Right ventricle myocardium superior (tissue), 1 donor: ENCODE measurements at places on chromosomes 7 and 10. TPM values are rescaled to one million over a fixed set of nuclear protein-coding genes. Genes with fewer than 3 reads are reported as not detected.
A peak's percentile ranks its signal among the peaks of the same experiment; 100 is the strongest.

DNA sequence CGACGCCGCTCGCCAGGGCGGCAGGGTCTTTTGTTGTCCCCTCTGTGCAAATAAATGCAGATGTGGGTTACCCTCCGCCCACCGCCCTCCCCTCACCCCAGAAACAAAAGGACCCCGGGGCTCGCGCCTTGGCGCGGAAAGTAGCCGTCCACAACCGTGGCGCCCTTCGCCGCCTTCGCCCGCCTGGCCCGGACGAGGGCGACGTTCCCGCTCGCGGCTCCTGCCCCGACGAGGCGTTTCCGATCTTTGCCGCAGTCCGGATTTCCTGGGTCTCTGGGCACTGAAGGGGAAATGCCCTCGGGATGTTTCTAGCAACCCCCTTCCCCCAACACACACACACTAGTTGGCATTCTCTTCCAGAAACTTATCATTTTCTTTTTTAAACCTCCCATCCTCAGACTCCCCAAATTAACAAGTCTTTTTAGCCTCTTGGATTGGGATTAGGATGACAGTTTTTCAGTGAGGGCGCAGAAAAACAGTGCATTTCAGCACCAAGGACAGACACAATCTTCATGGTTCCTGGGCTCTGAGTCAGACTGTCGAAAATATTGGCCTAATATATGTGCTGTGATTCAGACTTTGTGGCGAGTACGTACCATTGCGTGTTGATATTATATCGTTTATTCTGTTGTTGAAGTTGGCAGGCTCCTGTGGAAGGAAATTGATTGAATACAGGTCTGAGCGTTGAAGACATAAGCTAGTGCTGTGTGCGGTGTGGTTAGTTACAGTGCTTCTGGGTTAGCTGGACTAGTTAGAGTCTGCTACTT, 771 bp downstream of the PHYHIPL start:
- no peak for DNase-seq

- no peak for DNase-seq
These were observed 36.2 kb downstream of the WBP1L start for GRCh38 chr10:102779680-102780526.

GRCh38 chr7:47551668-47552440, 30.1 kb downstream of the TNS3 start:
- peak; percentile 77 for DNase-seq

DNA sequence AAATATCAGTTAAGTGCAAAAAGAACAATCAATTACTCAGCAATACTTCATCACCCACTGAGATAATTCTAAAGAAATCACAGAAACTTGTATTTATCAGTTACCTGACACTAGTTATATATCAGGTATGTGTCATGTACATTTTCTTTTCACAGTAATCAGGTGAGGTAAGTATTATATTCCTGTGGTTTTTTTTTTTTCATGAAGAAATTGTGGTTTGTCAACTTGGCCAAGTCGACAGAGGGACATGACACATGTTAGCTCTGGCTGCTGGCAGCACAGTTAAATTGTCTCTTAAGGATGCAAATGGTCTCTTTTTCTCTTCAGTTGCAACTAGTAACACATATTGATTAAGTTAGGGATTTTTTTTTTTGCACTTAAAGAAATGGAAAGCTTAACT, 13.7 kb upstream of the GPR141 start:
- DNase-seq: no peak

DNA sequence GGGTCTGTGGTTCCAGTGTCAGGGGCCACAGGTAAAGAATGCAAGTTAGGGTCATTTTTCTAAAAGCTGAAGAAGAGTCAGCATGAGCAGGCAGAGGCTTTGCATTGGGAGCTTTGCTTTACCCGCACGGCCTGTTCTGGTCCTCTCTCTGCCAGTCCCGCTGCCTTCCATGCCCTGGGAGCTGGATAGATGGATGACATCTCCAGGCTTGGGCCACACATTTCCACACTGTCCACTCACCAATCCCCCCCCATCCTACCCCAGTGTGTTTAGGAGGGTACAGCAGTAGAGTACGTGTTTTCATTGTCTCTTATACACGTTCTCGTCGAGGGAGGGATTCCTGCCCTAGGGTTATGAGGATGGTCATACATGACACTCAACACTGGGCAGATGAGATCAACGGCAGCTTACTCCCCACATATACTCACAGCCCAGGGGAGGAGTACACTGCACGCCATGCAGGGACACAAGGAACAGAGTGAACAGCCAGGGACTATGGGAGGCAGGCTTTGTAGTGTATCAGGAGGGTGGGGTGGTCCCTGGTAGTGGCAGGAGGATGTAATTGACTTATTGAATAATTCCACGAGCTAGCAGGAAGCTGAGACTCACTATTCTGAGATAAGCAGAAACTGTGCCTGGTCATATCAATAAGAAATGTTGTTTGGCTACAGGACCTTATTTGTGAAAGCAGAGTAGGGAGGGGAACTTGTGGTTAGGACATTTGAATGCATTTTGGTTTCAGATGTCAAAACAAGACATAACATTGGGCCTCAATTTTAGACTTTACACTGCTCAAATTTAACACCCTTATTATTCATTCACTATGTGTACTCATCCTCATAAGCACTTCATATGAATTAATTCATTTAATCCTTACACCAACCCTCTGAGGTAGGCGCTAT, 36.6 kb downstream of the PLPP4 start:
- no peak for DNase-seq

The AIFM2 gene
- 20.2 TPM for total RNA-seq

DNA sequence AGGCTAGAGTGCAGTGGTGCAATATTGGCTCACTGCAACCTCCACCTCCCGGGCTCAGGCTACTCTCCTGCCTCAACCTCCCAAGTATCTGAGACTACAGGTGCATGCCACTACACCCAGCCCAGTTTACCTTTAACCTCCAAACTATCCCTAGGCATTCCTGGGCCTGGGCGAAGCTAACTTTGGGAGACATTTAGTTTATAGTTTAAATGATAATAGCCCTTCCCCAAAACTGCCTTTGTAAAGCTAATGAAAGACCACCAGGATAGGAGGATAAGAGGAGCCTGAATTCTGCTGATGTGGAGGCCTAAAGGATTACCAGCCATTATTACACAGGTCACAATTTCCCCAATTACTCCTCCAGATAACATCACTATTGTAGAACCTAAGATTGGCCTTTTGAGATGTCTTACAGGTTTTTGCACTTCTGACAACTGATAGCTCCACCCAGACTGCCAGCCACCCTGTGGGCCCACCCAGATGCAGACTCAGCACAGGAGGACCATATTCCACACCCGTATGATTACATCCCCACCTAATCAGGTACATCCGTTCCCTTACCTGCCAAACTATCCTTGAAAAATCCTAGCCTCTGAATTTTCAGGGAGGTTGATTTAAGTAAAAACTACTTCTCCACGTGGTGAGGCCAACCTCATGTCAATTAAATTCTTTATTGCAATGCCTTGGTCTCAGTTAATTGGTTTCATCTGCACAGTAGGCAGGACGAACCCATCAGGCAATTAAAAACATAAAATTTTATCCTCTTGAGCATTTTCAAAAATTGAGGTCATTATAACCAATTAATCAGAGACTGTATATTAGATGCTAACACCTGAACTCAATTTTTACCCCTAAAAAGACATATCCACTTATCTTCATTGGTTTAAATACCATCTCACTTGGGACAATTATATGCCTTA, 62.3 kb upstream of the TMEM254 start:
- DNase-seq: no peak

The AMZ1 gene
- 0.08 TPM for total RNA-seq

The ERV3-1 gene
- 6.3 TPM for total RNA-seq

The AGMO gene
- 0.35 TPM for total RNA-seq

- no peak for DNase-seq
These were observed 96.9 kb upstream of the PLXDC2 start for GRCh38 chr10:19719284-19719683.

DNA sequence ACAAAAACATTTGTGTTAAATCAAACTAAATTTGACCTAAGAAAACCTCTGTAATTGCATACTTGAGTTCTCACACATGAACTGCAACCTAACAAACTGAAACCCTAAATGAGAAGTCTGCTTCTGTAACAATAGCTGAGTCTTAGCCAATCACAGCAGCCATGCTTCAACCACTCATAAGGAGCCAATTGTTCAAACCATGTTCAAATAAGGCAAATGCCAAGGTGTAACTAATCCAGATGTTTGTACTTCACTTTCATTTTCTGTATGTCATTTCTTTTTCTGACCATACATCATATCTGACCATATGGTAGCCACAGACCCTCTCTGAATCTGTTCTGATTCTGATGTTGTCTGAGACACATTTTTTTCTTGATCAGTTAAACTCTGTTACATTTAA, 47.5 kb upstream of the ANTXRL start:
- no peak for DNase-seq

DNA sequence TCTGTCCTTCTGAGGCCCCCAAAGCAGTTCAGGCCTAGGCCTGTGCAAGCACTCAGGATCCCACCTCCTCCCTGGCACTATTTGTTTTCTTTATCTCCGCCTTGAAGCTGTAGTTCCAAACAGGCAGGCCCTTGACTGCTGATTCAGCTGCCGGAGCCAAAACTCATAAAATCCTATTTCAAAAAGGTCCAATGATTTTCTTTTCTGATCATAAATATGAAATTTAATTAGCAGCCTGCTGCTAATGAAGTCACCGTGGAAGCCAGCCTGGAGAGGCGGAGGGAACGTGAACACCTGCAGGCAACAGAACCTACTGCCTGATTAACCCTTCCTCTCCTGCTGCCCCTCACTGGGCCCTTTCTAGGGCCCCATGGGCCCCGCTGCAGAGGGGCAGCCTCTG, 60.1 kb downstream of the CARD11 start:
- no peak for DNase-seq

- no peak for DNase-seq
These were observed 2.2 kb upstream of the WAC start for GRCh38 chr10:28530751-28531150.

GRCh38 chr10:82544377-82544776, 669.4 kb downstream of the NRG3 start:
- DNase-seq: no peak

The GNAT3 gene
- not detected for total RNA-seq

DNA sequence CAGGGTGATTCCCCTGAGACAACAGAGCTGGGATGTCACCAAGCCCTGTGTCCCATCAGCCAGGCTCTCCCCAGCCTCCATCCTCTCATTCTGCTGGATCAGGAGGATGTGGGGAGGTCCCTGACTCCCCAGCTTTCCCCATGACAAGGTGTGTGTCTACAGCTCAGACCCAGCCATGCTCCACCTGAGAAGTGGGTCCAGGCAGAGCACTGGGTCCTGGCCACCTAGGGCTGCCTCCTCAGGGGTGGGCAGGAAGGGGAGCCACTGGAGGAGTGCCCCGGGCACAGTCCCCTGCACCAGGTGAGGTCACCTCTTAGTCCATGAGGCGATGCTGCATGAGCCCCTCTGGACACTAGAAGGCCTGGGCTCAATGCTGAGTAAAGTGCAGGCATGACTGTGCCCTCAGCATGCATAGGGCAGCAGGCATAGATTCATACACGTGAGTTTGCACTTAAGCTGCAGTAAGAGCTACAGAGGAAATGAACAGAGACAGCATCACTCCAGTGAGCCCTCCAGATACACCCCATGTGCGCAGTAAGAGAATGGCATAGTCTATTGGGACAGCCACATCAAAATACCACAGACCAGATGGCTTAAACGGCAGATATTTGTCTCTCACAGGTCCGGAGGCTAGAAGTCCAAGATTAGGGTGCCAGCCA, 48.3 kb downstream of the ALOX5 start:
- DNase-seq: no peak

DNA sequence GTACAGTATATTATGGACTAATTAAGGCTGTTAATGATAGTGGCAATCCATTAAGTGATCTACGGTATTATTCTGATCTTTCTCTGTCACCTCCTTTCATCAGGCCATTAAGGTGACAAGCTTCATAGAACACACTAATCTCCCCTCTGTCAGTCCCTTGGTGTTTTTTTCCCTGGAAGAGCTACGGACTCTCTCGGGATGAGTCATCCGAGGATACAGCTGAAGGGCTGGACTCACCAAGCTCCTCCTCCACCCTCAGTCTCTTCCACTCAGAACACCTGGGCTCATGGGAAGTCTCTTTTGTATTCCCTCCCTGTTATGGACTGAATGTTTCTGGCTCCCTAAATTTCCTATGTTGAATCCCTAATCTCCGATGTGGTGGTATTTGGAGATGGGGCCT, 69.8 kb upstream of the PLXNA4 start:
- no peak for DNase-seq

GRCh38 chr10:32548208-32548607, 102.3 kb downstream of the CCDC7 start:
- no peak for DNase-seq

GRCh38 chr10:78699971-78700370, 368.8 kb upstream of the ZMIZ1 start:
- DNase-seq: no peak

The LBX1 gene
- not detected for total RNA-seq

DNA sequence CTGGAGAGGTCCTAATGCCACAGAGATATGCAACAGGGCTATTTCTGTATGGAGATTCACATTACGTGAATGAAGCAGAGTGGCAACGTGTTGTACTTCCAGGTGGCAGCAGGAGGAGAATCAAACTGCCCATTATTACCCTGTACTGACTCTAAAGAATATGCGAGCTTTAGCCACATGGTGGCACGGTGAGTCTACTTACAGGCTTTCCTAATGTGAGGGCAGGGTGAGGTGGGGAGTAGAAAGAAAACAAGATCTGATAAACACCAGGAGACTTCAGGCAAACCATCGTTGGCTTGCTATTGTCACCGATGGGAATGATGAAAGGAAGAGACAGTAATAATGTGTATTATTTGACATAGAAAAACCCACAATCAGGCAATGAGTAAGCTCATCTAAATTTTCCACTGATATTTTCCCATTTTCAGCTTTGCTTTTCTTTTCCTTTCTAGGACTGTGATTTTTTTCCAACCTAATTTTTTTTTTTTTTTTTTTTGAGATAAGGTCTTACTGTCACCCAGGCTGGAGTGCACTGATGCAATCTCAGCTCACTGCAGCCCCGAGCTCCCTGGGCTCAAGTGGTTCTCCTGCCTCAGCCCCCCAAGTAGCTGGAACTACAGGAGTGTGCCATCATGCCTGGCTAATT, 164.3 kb downstream of the BTAF1 start:
- peak; percentile 55 for DNase-seq

The ASIC3 gene
- 6.5 TPM for total RNA-seq

GRCh38 chr7:5433181-5433580, 9.5 kb upstream of the TNRC18 start:
- DNase-seq: no peak

- DNase-seq: peak; percentile 61
These were observed 34.4 kb downstream of the GHRHR start for GRCh38 chr7:30998180-30998579.

The PTN gene
- 18.8 TPM for total RNA-seq

The ABCB4 gene
- 5.0 TPM for total RNA-seq

- no peak for DNase-seq
These were observed 131.9 kb downstream of the SRPK2 start for GRCh38 chr7:105256761-105257231.

- no peak for DNase-seq
These were observed 170.4 kb downstream of the EGFR start for GRCh38 chr7:55189146-55189766.

GRCh38 chr7:70355198-70356020, 757.1 kb downstream of the AUTS2 start:
- no peak for DNase-seq

- DNase-seq: no peak
These were observed 225.9 kb downstream of the PAXIP1 start for GRCh38 chr7:154777023-154777422.
